CD14-positive monocyte (primary cell): ENCODE measurements at places on chromosomes 7 and 10.

DNA sequence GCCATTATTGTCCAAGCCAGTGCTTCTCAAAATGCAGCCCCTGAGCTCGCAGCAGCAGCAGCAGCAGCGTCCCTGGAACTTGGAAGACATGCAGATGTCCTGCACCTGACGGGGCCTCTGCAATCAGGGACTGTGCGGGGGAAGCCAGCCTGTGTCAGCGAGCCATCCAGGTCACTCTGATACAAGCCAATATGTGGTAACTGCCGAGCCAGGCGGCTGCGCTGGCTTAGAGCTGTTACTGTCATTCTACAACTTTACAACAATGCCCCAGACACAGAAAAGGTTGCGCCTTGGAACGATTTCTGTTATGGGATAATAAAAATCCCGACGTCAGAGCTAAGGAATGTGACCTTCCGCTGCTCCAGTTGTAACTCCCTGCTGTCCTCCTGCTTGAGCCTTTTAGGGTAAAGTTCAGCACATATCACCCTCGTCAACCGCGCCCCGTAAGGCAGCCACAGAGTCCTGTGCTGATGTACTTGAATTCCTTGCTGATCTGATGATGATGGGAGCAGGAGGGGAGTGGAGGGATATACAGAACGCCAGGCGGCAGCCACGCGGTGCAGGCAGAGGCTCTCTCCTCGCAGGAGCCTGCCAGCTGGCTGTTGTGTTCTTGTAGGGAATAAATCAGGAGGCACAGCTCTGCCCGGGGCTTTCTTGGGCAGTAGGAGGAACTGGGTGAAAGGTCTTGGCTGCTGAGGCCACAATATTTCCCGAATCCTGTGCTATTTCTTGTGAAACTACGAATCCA is 20.0 kb upstream of the CRYGN start:
- no peak overlapping the region for H3K27ac ChIP-seq
- DNase-seq: no peak
- peaks cover 4% of the 10 kb centered on the region for H3K36me3 ChIP-seq
- peaks cover 2% of the 10 kb centered on the region for H3K27me3 ChIP-seq
- no peak overlapping the region for H3K4me3 ChIP-seq

GRCh38 chr10:122373721-122374120 is 787 bp upstream of the PLEKHA1 start:
- H3K36me3 ChIP-seq: no peaks in the 10 kb centered on the region
- no peak for DNase-seq
- peak overlapping the region; percentile 7 for H3K4me3 ChIP-seq
- H3K27me3 ChIP-seq: peaks cover 70% of the 10 kb centered on the region
- peaks cover 20% of the 10 kb centered on the region for H3K4me1 ChIP-seq

DNA sequence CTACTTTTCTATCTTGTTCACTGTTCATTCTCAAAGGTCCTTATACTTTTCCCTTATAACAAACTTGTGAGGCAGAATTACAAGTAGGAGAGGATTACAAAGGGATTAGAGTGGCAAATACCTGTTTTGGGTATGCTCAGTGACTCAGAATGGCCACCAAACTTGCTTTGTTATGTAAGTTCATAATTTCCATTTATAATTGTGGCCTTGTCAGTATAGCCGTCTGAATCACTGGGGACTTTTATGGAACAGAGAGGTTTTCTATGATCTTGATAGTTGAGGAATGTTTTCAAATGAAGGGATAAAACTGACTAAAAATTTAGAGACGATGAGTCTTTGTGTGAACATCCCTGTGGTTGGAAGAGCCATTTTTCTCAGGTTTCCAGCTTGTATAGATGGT is 116.2 kb downstream of the SND1 start:
- no peaks in the 10 kb centered on the region for H3K36me3 ChIP-seq
- H3K4me1 ChIP-seq: peaks cover 5% of the 10 kb centered on the region
- DNase-seq: no peak
- no peak overlapping the region for H3K27ac ChIP-seq
- H3K4me3 ChIP-seq: no peak overlapping the region
- H3K27me3 ChIP-seq: no peaks in the 10 kb centered on the region

DNA sequence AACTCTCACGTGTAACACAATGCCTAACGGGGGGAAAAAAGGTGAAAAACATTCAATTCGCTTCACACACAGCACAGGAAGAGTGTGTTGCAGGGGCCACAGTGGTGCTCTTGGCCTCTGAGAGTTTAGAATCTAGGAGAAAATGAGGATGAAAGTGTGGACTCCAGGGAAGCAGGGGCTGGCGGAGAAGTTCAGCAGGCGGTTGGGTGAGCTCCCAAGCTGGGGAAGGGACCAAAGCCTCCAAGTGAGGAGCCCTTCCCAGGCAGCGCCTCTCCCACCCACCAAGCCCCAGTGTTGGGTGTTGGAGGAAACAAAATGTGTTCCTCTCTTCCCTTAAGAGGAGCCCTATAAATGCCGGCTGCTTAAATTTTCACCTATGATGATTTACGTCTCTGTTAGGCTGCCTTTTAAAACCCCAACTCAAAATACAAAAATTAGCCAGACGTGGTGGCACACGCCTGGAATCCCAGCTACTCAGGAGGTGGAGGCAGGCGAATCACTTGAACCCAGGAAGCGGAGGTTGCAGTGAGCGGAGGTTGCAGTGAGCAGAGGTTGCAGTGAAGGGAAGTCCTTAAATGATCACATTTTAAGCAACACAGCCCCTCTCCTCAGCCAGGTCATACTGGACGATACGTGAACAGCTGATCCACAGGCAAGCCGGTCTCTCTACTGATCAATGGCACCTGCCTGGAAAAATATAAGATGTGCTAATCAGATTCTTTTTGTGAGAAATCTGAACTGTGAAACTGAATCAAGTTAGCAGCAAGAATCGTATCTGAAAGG is 735.2 kb downstream of the PARD3 start:
- H3K4me1 ChIP-seq: no peaks in the 10 kb centered on the region
- no peaks in the 10 kb centered on the region for H3K36me3 ChIP-seq
- no peak for DNase-seq
- no peak overlapping the region for H3K4me3 ChIP-seq

GRCh38 chr7:146831875-146832274 is 715.3 kb downstream of the CNTNAP2 start:
- no peak overlapping the region for H3K27ac ChIP-seq
- no peaks in the 10 kb centered on the region for H3K4me1 ChIP-seq
- no peaks in the 10 kb centered on the region for H3K36me3 ChIP-seq
